ENCODE measurements at places on chromosomes 7 and 10. TPM values are rescaled to one million over a fixed set of nuclear protein-coding genes. Genes with fewer than 3 reads are reported as not detected.

The ASAH2 gene
- 7.3 TPM for total RNA-seq

DNA sequence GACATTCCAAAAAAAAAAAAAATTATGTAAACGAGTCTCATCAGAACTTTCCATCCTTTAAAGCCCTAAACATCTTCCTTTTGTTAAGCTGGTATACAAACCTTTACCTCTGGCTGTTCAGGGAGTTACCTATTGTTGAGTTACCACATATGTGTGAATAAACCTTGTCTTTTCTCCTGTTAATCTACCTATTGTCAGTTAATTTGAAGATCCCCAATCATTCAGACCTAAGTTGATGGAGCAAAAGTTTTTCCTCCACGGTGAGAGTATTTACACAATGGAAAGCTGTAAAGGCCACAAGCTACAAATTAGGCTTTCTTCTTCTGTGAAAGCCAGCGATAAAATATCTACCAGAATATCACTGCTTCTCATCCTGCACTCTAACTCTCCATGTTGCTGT is 80.3 kb downstream of the SKAP2 start:
- no peak for DNase-seq

DNA sequence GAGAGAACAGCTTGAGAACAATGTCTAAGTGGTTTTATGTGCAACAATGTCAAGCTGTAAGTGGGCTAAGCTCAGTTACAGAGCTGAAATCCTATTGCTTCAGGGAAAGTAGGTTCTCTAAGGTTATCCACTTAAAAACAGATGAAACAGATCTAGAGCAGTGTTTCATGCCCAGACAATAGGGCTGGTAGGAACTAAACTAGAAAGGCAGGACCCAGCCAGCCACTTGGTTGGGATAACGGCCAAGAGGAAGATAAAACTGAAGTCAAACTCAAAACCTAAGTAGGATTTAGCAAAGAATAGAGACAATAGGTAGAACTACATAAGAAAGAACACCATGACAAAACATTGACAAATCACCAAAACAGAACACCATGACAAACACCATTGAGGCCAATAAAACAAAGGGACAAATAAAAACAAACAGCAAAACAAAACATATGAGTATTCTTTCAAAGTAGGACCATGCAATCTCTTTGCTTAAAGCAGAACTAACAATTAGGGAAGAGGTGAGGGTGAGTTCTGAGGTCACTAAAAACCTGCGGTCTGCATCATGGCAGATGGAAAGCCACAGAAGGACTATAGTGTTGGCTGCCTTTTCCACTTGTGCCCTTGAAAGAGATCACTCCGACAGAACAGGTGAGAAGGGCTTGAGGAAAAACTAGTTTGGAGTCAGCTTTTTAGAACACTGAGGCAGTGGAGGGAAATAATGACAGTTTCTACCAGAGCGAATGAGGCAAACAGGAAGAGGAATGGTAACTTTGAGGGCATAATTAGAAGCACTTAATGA is 81.0 kb downstream of the HGF start:
- no peak for DNase-seq

DNA sequence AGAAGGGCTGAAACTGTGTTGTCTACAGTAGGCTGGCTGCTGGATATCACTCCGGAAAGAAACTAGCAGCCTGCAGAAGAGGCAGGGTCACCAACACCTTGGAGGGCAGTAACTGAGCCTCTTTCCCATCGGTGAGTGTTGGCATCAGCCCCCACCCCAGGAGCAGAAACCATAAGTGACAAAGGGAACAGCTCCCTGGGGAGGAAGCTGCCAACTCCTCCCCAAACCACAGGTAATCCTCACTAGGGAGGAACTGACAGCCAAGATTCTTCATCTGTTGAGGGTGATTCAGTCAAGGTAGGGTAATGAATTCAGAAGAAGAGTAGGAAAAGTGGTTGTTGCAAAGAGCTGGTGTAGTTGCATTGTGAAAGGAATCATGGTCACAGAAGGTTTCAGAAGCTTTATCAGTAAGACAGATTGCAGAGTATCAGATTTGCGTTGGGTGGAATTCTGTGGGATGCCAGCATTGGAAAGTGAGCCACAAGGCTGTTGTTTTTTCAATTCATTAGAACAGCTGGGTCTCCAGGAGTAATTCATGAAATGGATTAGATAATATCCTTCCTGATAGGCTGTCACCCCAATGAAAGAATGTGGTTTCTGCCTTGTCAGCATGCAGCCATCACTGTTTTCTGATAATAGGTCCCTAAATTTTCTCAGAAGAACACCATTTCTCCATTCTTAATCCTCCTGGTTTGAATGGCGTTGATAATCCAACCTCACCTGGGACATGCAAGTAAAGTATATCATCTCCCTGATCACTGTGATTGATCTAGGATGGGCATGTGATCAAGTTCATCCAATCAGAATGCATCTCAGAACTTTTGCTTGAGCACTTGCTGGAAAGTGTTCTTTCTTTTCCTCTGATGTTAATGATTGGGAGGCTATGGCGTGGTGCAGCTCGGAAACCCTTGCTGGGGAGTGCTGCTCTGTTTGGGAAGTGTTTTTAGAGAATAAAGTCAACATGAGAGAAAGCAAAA is 75.0 kb upstream of the CTBP2 start:
- DNase-seq: no peak

DNA sequence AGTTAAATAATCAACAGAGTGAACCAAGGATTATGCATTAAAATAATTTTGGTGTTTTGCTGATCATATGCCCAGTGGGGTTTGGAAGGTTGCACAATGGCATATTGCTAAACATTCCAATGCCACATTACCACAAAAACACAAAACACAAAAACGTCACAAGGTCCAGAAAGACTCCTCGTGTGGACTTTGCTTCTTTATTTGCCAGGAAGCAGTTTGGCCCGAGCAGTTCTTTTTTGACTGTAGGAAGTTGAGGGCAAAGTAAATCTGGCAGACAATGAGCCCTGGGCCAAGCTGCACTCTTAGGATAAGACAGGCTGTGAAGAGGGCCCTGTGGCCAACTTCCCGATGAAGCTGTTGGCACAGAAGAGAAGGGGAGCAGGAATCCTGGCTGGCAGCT is 39.2 kb upstream of the SLC35B4 start:
- no peak for DNase-seq

- no peak for DNase-seq
Measured at GRCh38 chr10:32155075-32155516, 98.9 kb upstream of the KIF5B start.
